ENCODE measurements at places on chromosomes 3 and 15. TPM values are rescaled to one million over a fixed set of nuclear protein-coding genes. Genes with fewer than 3 reads are reported as not detected.

Gene GJD2
- total RNA-seq: not detected

Gene RASGRP1
- total RNA-seq: under 0.01 TPM

- DNase-seq: no peak
Measured at GRCh38 chr3:46922871-46923558, 45.5 kb downstream of the PTH1R start.

GRCh38 chr3:182508919-182509711 is 284.2 kb upstream of the ATP11B start:
- no peak for DNase-seq

DNA sequence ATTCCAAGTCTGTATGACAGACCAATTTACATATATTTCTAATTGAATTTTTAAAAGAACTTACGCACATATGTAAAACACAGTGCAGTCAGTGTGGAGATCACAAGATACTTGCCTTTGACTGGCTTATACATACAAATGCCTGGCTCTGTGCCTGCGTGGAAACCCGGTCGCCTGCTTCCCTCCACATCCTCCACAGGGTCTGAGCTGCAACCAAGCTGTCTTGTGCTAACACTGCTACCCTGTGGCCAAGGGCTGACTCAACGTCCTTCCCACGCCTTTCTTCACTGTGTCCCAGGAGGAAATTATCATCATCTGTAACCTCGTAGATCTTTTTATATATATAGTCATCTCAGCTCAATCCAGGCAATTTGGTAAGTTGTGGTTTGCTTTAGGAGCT is 117.0 kb downstream of the WNT7A start:
- DNase-seq: no peak
